ENCODE measurements at places on chromosomes 3 and 15.

DNA sequence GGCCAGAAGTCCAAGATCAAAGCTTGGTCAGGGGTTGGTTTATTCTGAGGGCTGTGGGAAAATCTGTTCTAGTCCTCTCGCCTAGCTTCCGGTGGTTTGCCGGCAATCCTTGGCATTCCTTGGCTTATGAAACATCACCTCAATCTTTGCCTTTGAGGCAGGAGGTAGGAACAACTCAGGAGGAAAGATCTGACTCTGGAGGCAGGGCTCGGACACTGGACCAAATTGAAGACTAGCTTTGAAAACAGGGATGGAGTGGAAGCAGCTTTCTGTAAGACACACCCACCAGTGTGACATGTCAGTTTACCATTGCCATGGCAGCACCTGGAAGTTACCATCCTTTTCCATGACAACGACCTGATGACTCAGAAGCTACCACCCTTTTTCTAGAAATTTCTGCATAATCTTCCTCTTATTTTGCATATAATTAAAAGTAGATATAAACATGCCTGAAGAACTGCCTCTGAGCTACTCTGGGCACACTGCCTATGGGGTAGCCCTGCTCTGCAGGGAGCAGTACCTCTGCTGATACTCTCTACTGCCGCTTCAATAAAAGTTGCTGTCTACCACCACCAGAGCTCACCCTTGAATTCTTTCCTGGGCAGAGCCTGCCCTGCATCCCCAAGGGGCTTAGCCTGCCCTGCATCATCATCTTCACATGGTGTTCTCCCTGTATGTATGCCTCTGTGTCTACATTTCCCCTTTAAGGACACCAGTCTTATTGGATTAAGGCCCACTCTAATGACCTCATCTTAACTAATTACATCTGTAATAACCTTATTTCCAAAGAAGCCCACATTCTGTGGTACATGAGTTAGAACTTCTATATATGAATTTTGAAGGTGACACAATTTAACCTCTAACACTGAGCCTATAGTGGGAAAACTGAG lies 38.3 kb upstream of the TM4SF4 start:
- no peak for DNase-seq

GRCh38 chr3:104939196-104939595 lies 427.5 kb upstream of the ALCAM start:
- no peak for DNase-seq

DNA sequence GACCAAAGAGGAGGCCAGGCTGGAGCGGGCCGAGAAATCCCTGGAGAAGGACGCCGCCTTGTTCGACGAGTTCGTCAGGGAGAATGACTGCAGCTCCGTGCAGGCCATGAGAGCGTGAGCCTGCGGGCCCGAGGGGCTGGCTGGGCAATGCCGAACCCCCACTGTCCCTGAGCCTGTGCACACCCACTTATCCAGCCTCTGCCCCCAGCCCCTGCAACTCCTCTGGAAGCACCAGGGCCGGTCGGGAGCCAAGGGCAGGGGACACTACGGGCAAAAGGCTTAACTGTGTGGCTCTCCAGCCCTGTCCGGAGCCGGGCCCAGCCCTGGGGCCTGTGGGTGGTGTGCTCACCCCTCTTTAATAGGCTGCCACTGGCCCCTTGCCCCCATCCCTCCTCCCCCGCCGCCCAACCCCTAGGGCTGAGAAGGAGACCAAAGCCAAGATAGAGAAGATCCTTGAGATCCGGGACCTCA lies 24.0 kb downstream of the CFAP100 start:
- no peak for DNase-seq

DNA sequence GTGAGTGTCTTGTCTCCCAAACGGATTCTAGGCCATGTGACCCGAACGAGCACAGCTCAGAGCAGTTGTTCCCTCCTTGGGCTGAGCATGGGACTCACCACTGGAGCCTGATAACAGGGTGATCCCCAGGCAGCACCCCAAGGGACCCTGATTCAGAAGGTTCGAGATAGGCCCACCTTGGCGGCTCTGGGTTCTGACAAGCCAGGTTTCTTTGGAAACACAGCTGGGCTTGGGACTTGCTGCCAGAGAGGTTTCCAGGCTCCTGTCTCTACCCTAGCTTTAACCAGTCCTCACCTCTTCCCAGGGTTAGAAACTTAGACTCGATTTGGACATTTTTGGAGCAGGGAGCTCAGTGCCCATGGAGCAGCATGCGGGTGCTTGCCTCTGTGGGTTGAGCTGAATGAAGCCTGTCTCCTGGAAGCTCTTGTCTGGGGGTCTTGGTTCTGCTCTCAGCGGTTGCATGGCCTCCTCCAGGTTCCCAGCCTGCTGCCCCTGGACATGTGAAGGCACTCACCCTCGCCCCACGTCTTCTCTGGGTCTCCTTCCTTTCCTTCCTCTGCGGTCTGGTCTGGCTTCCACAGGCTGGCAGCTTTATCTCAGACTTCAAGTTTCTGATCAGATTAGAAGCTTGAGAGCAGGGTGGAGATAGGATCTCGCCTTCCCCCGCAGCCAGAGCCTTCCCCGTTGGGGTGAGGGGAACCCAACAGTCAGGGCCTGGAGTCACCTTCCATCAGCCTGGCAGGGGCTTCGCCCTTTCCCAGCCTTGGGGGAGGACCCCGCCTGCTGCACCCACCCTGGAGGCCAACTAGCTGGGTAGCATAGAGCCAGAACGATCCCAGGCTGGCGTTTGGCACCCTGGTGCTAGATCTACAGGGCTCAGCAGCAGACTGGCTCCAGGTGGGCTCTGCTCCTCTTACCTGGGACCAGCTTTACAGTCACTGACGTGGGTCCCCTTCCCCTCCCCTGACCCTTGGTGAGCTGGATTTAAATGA lies 21.0 kb downstream of the PAQR5 start:
- no peak for DNase-seq

DNA sequence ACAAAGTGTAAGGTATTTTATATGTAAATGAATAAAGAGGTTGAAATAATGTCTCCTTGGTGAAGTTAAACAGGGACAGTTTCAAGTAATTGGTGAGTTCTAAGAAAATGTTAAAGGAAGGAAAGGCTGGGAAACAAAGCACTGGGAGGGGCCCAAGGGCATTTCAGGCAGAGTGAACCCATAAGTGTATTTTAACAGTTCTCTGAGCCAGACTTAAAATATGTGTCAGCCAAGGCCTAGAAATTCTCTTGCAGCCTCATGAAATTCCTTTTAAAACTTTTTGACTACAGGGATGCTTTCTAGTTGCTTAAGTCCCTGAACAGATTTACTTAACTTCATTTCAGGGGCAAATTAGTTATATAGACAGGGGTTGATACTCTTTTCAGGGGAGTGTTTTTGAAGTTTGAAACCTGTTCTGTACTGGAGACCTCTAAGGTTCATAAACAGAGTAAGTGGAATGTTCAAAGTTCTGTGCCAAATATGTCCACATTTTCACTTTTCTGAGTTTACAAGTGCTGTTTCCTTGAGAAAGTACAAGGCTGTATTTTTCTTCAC lies 77.6 kb downstream of the GALK2 start:
- DNase-seq: no peak

- DNase-seq: no peak
These were observed 48.9 kb upstream of the SLC6A6 start for GRCh38 chr3:14353502-14353901.

DNA sequence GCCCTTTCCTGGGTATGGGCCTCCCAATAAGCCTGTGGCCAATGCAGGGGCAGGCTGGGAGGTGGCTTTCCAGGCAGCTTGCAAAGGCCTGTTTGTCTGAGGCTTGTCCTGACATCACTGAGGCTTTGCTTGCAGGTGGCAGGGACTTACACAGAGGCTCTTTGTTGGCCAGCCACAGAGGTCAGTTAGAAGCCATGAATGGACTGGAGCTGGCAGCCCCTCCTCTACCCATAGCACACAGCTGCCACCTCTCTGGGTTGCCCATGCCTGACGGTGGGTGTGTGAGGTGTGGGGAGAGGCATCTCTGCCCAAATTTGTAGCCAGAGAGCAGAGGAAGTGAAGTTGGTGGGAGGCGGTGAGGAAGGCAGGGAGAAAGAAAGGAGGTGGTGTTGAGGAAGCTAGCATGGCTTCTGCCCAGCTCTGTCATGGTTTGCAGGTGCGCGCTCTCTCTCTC lies 17.1 kb downstream of the LIMD1 start:
- no peak for DNase-seq

- no peak for DNase-seq
These were observed 303.1 kb upstream of the SEMA6D start for GRCh38 chr15:47414207-47414606.

DNA sequence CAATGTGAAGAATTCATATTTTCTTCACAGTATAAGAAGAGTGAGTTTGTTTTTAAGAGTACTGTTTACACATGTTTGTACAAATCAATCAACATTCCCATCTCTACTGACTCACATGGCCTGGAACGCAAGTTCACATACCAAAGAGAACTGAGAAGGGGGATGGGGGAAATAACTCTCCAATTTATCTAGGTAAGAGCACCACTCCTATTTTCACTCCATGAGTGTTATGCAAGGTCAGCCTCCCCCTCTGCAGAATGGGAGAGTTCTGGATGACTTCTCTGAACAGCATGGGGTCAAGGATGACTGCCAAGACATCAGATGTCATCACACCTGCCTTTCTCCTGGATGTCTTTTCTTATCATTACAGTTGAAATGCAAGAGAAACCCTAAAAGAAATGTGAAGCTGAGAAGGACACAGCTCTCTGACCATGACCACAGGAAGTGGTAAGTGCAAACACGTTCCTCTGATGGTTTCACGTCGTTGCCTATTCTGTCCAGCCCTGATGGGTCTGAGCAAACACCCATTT lies 95.2 kb downstream of the SEMA6D start:
- DNase-seq: no peak

DNA sequence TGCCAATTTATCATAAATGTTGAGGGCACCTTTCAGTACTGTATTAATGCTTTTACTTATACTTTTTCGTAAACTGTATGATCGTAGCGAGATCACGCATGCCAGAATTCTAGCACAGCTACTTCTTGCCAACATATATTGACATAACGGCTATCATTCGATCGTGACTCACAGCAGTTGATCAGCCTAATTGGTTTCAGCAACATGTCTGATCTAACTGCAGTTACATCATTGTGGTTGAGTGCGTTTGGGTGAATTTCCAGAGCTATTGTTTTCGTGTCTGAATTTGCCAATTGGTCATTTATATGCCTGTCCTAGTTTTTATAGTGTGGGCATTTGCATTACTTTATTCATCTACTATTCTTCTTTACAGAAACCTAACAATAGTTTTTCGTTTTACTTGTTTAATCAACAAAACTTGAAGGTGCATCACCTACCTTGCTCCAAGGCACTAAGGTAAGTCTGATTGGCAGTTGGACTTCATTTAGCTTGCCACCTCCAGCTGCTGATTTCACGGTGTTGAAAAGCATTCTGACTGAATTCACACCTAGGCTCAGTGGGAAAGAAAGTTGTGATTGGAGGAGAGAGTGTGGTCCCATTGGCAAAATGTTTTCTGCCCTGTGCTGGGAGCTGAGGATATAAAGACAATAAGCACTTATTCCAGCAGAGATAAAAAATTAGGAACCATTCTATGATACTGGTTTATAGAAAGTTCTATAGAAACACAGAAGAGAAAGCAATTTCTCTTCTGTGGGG lies 120.9 kb upstream of the RGMA start:
- DNase-seq: no peak

- DNase-seq: no peak
These were observed 18.5 kb downstream of the TTC23 start for GRCh38 chr15:99230867-99231266.

- no peak for DNase-seq
These were observed 39.3 kb upstream of the P3H2 start for GRCh38 chr3:190159902-190160435.

DNA sequence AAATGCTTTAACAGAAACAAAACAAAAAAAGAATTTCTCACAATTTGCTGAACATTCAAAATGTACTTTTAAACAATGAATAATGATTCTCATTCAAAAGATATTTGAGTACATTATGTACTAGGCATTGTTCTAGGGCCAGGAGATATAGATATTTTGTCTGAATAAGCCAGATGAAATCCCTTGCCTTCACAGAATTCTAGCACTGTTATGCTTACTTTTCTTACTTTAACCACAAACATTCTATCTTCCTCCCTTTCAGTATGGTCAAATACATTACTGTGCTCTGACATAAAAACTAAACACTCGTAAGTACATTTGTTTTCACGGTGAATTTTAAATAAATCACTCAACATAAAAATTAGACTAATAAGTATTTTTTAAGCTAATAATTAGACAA lies 116.7 kb downstream of the ADAM10 start:
- DNase-seq: no peak

- DNase-seq: no peak
These were observed 34.0 kb upstream of the ZNF639 start for GRCh38 chr3:179288845-179289244.

GRCh38 chr3:27589795-27590194 lies 105.6 kb upstream of the SLC4A7 start:
- no peak for DNase-seq

GRCh38 chr3:46968783-46969428 lies 7.6 kb downstream of the CCDC12 start:
- no peak for DNase-seq

GRCh38 chr3:24648063-24648462 lies 153.4 kb upstream of the THRB start:
- no peak for DNase-seq

DNA sequence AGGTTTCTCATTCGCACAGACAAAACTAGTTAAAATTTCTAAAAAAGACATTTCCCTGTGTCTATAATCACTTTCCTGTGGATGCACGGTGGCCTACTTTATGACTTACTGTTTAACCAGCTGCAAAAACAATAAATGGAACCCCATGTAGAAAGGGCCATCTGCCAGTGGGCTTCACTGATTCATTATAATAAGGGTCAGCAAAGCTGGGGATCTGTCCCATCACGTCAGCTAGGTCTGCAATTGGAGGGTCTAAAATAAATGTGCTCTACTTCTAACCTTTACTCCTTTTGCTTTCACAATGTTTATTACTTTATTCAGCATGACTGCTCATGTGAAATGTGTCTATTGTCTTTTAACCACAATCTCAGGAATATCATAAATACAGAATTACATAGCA lies 43.1 kb upstream of the NMD3 start:
- no peak for DNase-seq

DNA sequence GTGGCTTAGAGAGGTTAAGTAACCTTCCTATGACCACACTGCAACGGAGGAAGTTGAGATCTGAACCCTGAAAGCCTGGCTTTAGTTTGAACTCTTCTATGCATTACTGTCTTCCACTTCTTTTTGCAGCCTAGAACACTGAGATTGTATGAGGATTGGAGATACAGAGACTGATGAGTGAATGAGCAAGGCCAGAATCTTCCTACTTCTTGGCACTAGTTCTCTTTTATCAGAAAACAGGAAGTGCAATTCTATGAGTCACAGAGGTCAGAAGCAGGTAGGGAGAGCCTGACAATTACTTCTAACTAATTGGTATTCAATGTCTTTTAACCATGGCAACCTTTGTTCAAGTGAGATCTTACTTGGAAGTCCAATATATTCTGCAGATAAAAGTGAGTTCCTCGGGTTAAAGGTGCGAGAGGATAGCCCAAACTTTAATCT lies 219.0 kb downstream of the SHQ1 start:
- no peak for DNase-seq

GRCh38 chr15:59657635-59658125 lies 365 bp upstream of the GTF2A2 start:
- peak; percentile 10 for DNase-seq

GRCh38 chr15:69194025-69194827 lies 33.8 kb downstream of the GLCE start:
- DNase-seq: no peak

- DNase-seq: no peak
These were observed 206.4 kb upstream of the CFAP20DC start for GRCh38 chr3:59256230-59256629.

- no peak for DNase-seq
These were observed 282.5 kb downstream of the ULK4 start for GRCh38 chr3:41679374-41679773.

GRCh38 chr3:24521420-24522145 lies 26.9 kb upstream of the THRB start:
- no peak for DNase-seq

GRCh38 chr3:191919491-191920026 lies 458.6 kb downstream of the PYDC2 start:
- DNase-seq: no peak

Data from stimulated activated CD4-positive, alpha-beta T cell treated with anti-CD3 and anti-CD28 coated beads, Interleukin-4, amount 100 ng/mL, for 1 hour (primary cell).